ENCODE measurements at places on chromosomes 7 and 10.

DNA sequence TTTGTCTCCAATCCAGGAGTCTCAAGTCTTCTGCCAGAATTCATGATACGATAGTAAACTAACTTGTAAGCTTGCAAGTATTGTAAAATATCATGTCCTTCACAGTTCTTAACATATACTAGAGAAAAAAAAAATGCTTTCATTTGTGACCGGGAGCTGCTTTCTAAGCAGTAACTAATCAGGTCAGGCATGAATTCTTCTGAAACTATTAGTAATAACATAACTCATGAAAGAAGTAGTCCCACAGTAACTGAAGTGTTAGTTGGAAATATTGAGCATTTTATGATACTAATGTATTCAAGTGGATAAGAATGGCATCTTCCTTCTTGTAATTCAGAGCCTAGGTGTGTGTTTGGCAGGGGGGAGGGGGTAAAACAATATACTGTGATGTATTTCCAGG, 665.6 kb downstream of the DNAJB9 start:
- no peak for DNase-seq

DNA sequence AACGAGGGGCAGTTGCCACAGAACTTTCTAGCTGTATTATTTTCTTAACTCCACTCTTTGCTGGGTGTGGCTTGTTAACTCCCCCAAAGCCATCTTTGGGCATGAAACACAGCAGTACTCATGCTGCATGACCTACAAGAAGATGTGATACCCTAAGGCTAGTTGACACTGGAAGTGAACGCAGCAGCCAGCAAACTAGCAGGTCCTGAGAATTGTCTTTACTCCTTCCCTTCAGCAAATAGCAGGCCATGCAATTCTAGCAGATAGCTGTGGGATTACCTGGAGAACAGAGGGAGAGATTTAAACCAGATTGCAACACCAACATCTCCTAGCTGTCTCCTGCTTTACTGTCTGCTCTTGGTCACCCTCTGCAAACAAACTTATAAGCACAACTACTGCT, 688.0 kb upstream of the ZWINT start:
- DNase-seq: no peak

GRCh38 chr10:131635564-131636015, 265.2 kb upstream of the PPP2R2D start:
- no peak for DNase-seq

DNA sequence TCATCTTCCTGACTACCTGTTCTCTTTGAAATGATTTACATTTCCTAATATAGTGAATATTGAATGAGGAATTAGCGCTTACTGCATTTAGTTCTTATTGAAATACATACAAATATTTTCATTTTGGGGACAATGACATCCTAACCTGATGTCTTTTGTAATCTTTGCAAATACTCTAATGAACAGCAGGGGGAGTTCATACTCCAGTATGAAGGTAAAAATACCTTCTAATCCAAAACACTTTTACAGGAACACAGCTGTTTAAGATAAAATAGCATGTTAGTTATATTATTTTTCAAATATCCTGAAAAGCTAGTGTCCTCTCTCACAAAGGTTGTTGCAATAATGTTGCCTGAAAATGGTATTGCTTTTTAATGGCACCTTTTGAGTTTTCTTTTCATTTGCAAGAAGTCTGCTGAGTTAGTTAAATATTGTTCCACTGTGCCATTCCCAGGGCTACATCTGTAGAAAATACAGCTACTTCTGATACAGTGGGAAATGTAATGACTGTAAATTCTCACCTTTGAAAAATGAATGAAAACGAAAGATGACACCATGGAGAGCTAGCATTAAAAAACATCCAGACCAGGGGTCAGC, 400.0 kb downstream of the PHF14 start:
- no peak for DNase-seq

DNA sequence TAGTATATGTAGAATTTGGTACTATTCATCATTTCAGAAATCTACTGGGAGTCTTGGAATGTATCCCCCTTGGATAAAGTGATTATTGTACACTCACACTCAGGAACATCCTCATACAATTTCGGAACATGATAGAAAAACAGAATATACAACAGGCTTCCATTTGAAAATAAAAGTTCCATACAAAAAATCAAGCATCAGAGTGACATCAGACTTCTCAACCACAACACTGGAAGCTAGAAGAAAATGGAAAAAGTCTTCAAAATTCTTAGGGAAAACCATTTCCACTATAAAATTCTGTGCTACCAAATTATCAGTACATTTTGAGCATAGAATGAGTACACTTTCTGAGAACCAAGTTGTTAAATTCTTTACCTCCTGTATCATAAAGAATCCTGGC, 8.8 kb downstream of the LYZL1 start:
- DNase-seq: no peak

DNA sequence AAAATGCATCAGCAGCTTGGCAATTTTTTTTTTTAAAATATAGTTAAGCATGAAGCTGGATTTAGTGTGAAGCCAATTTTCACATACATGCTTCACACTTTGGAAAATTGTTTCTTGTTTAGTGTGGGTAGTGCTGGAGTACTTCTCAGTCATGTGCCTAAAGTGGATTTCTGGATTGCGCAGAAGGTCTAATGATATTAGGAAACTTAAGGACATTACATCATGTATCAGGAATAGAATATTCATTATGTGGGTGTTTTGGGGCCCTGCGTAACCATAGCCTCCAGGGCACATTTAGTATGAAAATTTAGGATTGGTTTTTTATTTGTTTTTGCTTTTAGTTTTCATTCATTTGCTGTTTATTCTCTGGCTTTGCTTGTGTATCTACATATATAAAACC, 28.8 kb upstream of the BNIP3 start:
- DNase-seq: no peak
